Hematopoietic multipotent progenitor cell treated with erythropoietin and hydrocortisone succinate and interleukin-3 and kit ligand, for 17 days (in vitro differentiated cells): ENCODE measurements at places on chromosomes 12 and 14.

DNA sequence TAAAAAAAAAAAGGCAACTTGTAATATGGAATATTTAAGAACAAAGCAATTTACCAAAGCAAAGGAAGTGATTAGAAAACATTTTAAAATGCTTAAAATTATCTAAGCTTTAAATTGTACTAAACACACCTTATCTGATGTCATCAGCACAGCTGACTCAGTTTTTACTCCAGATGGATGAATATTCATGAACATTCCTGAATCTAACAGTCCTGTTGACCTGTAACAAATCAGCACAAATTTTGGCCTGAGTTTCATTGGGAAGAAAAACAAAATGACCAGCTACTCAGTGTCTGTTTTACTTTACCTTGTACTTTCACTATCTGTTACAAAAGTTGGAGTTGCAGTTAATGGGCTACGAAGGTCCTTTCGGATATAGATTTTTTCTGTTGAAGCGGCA is 16.0 kb downstream of the NR2C1 start:
- no peak for DNase-seq

GRCh38 chr12:123101526-123101925 is 49.4 kb downstream of the PITPNM2 start:
- no peak for DNase-seq

GRCh38 chr12:28974166-28974565 is 174.9 kb upstream of the FAR2 start:
- DNase-seq: no peak

DNA sequence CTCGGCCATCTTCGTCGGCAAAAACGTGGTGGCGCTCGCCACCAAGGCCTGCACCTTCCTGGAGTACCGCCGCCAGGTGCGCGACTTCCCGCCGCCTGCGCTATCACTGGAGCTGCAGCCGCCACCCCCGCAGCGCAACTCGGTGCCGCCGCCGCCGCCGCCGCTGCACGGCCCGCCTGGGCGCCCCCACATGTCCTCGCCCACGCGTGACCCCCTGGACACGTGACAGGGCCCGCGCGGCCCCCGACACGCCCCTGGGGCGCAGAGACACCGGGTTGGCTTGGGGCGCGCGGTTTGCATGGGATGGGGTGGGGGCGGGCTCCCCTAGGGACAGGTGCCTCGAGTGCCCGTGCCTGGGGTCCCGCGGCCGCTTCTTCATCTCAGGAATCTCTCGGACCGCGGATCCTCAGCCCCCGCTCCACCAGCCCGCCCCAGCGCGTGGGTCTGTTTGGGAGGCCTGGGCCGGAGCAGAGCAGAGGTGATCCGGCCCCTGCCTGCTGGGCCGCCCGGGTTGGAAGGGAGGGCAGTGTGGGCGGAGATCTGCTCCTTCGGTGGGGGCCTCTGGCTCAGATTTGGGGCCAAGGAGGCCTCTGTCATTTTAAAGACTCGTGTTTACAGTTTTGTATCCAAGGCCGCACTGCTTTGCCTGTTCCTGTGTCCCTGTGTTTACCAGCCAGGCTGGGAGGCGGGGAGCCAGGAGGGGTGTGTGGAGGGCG is 3.3 kb downstream of the TMEM121 start:
- DNase-seq: no peak

DNA sequence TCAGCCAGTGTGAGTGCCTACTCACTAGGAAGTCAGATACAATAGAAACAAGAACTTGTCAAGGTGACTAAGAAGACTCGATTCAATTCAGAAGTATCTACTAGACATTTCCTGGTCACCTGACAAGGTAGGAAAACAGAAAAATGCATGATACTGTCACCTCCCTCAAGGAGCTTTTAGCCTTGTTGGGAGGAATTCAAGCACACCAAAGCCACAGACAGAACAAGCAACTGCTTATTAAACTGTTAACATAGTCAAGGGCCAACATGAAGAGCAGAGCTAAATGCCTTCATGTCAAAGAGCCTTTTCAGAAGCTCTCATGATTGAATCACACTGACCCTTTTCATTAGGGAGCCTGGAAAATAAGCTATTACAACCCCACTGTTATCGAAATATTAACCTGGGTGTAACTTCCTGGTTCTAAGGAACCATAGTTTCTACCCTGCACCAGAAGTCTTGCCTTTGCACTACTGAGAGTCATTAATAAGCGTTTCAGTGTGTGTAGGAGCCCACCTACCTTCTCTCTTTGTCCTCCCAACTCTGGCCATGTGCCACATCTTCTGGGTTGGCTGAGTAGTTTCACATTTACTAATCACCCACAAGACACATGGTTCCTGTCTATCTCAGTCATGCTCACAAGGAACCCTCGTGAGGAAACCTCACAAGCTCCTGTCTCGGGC is 31.0 kb upstream of the LGALS3 start:
- DNase-seq: peak; percentile 73

- DNase-seq: no peak
Measured at GRCh38 chr14:54818201-54819133, 84.2 kb downstream of the GCH1 start.

DNA sequence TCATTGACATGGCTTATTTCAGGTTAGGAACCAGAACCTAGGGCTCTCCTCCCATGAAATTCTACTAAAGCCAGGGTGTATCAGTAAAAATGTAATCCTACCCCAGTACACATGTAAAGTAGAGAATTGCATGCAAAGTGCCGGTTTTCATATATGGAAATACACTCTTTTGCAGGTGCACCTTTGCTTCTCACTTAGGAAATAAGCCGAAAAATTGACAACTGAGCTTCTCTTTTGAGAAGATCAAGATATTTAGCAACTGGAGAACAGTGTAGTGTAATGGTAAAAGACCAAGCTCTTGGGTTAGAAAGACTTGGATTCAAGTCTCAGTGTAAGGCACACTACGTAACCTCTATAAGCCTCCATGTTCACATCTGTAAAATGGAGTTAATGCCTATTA is 82.4 kb downstream of the SLC38A6 start:
- DNase-seq: no peak

- no peak for DNase-seq
Measured at GRCh38 chr12:131115766-131116467, 162.2 kb downstream of the ADGRD1 start.

GRCh38 chr14:50936016-50936340 is 8.3 kb downstream of the PYGL start:
- DNase-seq: no peak

GRCh38 chr12:106033161-106033675 is 105.5 kb downstream of the NUAK1 start:
- DNase-seq: no peak

- DNase-seq: no peak
Measured at GRCh38 chr12:93180566-93180965, 197.2 kb upstream of the NUDT4 start.

DNA sequence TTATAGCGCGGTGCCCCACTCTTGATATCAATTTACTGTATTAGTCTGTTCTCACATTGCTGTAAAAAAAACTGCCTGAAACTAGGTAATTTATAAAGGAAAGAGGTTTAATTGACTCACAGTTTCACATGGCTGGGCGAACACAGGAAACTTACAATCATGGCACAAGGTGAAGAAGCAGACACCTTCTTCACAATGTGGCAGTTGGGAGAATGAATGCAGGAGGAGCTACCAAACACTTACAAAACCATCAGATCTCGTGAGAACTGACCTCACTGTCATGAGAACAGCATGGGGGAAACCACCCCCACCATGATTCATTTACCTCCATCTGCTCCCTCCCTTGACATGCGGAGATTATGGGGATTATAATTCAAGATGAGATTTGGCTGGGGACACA is 42.3 kb downstream of the FBXO34 start:
- DNase-seq: no peak

- DNase-seq: no peak
Measured at GRCh38 chr12:6280053-6280469, 30.4 kb upstream of the PLEKHG6 start.

GRCh38 chr12:106594447-106594846 is 11.6 kb downstream of the RFX4 start:
- DNase-seq: no peak

GRCh38 chr12:55736780-55737580 is 5.9 kb upstream of the GDF11 start:
- DNase-seq: peak; percentile 50

- DNase-seq: no peak
Measured at GRCh38 chr14:57403521-57403864, 13.1 kb downstream of the NAA30 start.
